ENCODE measurements at places on chromosomes 4 and X.
A peak's percentile ranks its signal among the peaks of the same experiment; 100 is the strongest.

- H3K4me1 ChIP-seq, result peaks cover 6% of the 10 kb centered on the region
- H3K27ac ChIP-seq, result no peak overlapping the region
- no peaks in the 10 kb centered on the region for H3K36me3 ChIP-seq
- no peak for DNase-seq
- H3K4me3 ChIP-seq, result no peak overlapping the region
Observed at GRCh38 chr4:150510176-150510865, 71.6 kb upstream of the MAB21L2 start.

- H3K4me3 ChIP-seq, result no peak overlapping the region
- H3K27ac ChIP-seq, result no peak overlapping the region
- H3K36me3 ChIP-seq, result no peaks in the 10 kb centered on the region
- no peak for DNase-seq
- no peaks in the 10 kb centered on the region for H3K4me1 ChIP-seq
- no peaks in the 10 kb centered on the region for H3K27me3 ChIP-seq
Observed at GRCh38 chr4:38381788-38382187, 282.2 kb upstream of the KLF3 start.

DNA sequence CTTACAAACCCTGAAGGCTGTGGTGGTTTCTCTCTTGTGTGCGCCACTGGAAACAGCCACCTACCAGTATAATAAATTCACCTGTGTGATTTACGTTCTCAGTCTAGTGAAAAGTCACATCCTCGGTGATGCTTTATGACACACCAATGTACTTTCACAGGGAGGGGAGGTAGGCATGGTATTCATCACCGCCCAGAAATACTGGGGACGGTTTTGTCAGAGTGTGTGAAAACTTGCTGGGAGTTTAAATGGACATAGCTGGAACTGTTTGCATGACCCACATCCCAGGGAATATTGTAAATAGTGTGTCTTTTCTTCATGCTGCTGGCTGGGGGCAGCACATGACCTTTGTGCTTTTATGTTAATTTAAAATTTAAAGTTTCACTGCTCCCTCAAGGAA, 421.8 kb downstream of the MAPK10 start:
- DNase-seq, result no peak
- H3K36me3 ChIP-seq, result no peaks in the 10 kb centered on the region
- no peak overlapping the region for H3K27ac ChIP-seq
- H3K4me3 ChIP-seq, result no peak overlapping the region
- H3K27me3 ChIP-seq, result no peaks in the 10 kb centered on the region

- H3K27ac ChIP-seq, result no peak overlapping the region
- peak; percentile 6 for DNase-seq
- peaks cover 14% of the 10 kb centered on the region for H3K4me1 ChIP-seq
- no peaks in the 10 kb centered on the region for H3K27me3 ChIP-seq
- H3K4me3 ChIP-seq, result no peak overlapping the region
Observed at GRCh38 chrX:72470532-72471223, 102.0 kb downstream of the HDAC8 start.

DNA sequence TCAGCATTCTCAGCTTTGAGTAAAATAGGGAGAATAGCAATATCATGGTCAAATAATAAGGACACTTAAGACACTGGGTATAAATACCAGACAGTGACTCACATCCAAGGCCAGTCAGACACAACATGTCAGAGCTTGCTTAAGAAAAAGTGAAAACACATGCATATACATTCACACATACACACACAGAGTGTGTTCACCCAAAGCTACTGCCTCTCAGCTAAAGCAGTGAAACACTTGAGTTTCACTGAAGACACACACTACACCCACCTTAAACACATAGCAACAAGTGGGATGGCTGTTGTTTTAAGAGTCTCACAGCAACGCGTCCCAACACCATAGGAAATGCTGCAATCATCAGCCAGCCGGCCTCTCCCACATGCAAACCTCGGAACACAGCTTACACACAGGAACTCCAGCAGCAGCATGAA, 14.4 kb downstream of the SHROOM4 start:
- no peaks in the 10 kb centered on the region for H3K27me3 ChIP-seq
- H3K27ac ChIP-seq, result no peak overlapping the region
- H3K4me3 ChIP-seq, result no peak overlapping the region
- no peaks in the 10 kb centered on the region for H3K4me1 ChIP-seq

DNA sequence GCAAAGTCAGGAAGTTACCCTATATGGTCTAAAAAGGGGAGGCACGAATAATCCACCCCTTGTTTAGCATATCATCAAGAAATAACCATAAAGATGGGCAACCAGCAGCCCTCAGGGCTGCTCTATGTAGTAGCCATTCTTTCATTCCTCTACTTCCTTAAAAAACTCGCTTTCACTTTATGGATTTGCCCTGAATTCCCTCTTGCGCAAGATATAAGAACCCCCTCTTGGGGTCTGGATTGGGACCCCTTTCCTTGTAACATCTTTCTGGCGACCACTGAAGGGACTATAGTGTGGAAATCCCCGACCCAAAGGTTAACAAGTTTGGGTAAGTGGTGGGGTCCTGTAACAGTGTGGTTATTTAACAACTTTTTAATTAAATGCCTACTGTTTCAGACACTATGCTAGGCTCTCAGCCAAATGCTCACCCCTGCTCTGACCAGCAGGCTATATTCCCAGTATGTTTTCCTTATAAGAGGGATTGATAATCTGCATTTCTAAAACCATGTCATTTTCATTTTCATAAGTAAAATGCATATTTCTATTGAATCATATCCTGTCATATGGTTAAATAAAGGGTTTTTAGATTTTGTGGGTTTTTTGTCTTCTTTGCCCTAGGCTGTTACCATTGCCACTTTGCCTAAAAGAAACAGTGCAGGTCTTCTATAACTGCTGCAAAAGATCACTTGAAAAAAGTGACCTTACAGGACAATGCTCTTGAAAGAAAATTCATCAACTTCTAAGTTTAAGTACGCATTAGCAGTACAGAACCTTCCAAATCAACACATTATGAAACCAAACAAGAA, 41.5 kb downstream of the ANAPC10 start:
- H3K4me1 ChIP-seq, result peaks cover 4% of the 10 kb centered on the region
- H3K27me3 ChIP-seq, result no peaks in the 10 kb centered on the region
- no peaks in the 10 kb centered on the region for H3K36me3 ChIP-seq

DNA sequence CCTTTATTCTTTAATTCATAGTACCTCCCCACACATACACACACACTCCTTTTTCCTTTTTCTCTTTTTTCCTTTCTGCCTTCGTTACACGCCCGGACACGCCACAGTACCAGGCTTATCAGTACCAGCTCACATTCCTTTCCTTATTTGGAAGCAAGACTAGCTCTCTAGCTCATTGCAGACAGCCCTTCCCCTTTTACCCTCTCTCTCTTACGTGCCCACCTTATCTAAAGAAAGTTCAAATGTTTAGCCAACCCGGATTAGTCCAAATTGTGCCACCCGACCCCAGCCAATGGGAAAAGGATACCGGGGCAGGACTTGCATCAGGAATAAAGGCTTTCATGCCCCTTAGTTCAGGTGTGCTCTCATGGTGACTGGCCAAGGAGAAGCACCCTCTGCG, 194.7 kb upstream of the VCX3A start:
- H3K36me3 ChIP-seq, result no peaks in the 10 kb centered on the region
- H3K4me1 ChIP-seq, result peaks cover 24% of the 10 kb centered on the region
- DNase-seq, result no peak
- H3K4me3 ChIP-seq, result no peak overlapping the region

GRCh38 chrX:1599791-1600405, 8.5 kb downstream of the AKAP17A start:
- H3K27me3 ChIP-seq, result no peaks in the 10 kb centered on the region
- no peak for DNase-seq
- H3K4me3 ChIP-seq, result no peak overlapping the region
- H3K4me1 ChIP-seq, result no peaks in the 10 kb centered on the region
- no peak overlapping the region for H3K27ac ChIP-seq

GRCh38 chr4:176226736-176227135, 31.4 kb upstream of the SPATA4 start:
- H3K27me3 ChIP-seq, result no peaks in the 10 kb centered on the region
- DNase-seq, result no peak
- H3K27ac ChIP-seq, result no peak overlapping the region
- no peaks in the 10 kb centered on the region for H3K4me1 ChIP-seq
- no peak overlapping the region for H3K4me3 ChIP-seq

DNA sequence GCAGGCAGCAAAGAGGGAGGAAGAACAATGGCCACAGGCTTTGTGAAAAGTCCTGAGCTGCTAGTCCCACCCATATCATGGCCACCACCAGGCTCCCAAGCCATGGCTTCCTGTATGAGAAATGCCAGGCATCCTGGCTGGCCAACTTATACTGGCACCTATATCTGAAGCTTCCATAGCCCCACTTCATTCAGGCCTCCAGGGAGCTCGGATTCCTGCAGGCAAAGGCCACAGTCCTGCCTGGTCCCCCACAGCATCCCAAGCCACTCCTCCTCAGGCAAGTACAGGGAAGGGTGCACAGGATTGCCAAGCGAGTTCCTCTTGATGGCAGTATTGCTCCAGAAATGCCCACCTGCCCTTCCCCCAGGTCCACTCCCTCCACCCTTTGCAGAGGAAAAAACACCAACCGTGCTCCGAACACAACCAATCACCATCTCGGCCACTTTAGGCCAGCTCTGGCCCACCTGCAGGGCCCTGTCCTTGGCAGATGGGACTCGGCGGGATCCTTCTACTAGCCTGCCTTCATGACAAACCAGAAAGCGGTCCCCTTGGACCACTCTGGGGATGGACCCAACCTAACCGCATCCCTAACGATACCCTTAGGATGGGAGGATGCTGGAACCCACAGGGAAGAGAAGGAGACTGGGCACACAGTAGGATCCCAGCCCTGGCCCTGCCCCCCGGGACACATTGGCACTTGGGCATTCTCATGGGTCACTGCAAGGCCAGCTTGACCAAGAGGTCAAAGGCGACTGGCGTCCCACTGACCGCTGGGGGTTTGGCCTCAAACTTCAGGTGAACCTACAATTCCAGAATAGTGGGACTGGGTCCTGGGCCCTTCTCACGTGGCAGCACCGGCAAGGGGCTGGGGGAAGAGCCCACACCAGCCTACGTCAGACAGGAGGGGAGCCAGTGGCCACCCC, 220.4 kb upstream of the AGTR2 start:
- H3K27me3 ChIP-seq, result no peaks in the 10 kb centered on the region
- peak; percentile 88 for DNase-seq
- H3K27ac ChIP-seq, result no peak overlapping the region
- H3K36me3 ChIP-seq, result no peaks in the 10 kb centered on the region

GRCh38 chr4:173257732-173258717, 76.1 kb downstream of the HMGB2 start:
- DNase-seq, result peak; percentile 79
- peaks cover 49% of the 10 kb centered on the region for H3K4me1 ChIP-seq
- H3K4me3 ChIP-seq, result no peak overlapping the region
- H3K36me3 ChIP-seq, result no peaks in the 10 kb centered on the region

- no peaks in the 10 kb centered on the region for H3K27me3 ChIP-seq
- H3K27ac ChIP-seq, result no peak overlapping the region
Observed at GRCh38 chrX:12581546-12581945, 209.7 kb upstream of the PRPS2 start.

- DNase-seq, result no peak
- H3K36me3 ChIP-seq, result no peaks in the 10 kb centered on the region
- no peak overlapping the region for H3K27ac ChIP-seq
- peaks cover 35% of the 10 kb centered on the region for H3K4me1 ChIP-seq
- no peaks in the 10 kb centered on the region for H3K27me3 ChIP-seq
Observed at GRCh38 chrX:23661671-23662070, 5.6 kb upstream of the PRDX4 start.

- H3K27ac ChIP-seq, result no peak overlapping the region
- DNase-seq, result no peak
- no peak overlapping the region for H3K4me3 ChIP-seq
Observed at GRCh38 chrX:129534816-129535578, 5.1 kb upstream of the OCRL start.

DNA sequence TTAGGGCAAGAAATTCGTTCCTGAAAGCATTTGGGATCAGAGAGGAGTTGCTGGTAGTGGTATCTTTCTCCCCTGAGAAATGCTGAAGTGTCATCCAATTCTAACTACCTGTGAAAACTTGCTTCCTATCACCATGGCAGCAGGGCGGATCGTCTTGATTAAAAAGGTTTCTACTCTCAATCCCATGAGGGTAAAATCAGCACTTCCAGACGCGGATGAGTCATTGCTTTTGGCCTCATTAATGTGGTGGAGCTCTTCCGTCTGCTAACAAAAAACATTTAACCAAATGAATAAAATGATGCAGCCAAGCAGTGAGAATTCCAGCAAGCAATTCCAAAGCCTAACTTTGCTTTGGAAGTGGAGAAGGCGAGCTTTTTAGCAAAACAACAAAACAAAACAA, 325.6 kb downstream of the CAMK2D start:
- H3K4me1 ChIP-seq, result peaks cover 10% of the 10 kb centered on the region
- H3K36me3 ChIP-seq, result no peaks in the 10 kb centered on the region
- DNase-seq, result peak; percentile 61
- H3K27ac ChIP-seq, result no peak overlapping the region
- H3K27me3 ChIP-seq, result no peaks in the 10 kb centered on the region

- H3K36me3 ChIP-seq, result no peaks in the 10 kb centered on the region
- no peak overlapping the region for H3K27ac ChIP-seq
- H3K4me1 ChIP-seq, result no peaks in the 10 kb centered on the region
- no peaks in the 10 kb centered on the region for H3K27me3 ChIP-seq
- H3K4me3 ChIP-seq, result no peak overlapping the region
- no peak for DNase-seq
Observed at GRCh38 chr4:174882317-174882992, 35.7 kb upstream of the ADAM29 start.

DNA sequence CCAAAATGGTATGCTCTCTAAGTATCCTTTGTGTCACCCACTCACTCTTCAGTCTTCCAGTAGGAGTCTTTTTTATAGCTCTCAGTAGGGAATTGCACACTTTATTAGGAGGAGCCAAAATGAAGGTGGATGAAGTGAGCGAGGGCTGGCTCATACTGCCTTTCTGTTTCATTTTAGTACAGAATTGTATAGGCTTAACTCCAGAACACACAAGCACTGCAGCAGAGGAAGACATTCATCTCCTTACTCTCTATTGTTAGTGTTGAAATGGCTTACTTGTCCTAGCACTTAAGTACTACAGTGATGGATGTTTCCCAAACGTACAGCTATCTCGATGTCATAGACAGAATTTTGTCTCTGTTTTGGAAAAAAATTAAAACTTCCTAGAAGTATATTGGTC, 327.3 kb upstream of the ATOH1 start:
- H3K36me3 ChIP-seq, result no peaks in the 10 kb centered on the region
- no peak for DNase-seq
- H3K27me3 ChIP-seq, result no peaks in the 10 kb centered on the region
- H3K4me1 ChIP-seq, result no peaks in the 10 kb centered on the region
- no peak overlapping the region for H3K4me3 ChIP-seq

DNA sequence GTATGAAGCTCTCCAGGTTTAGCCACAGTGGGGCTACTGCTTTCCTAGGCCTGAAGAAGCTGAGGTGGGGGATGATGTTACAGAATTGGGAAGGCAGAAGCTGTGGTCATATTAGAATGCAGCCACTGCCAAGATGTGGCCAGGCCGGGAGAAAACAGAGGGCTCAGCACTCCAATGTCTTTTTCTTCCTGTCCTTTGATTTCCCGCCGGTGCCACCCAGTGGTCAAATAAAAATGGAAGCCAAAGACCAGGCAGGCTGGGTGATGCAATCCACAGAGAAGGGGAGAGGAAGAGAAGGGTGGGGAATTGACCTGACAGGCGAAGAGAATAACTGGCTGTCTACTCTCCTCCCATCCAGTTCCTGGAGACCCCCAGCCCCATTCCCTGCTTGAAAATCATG, 94.9 kb upstream of the SHISA3 start:
- no peak overlapping the region for H3K4me3 ChIP-seq
- H3K27ac ChIP-seq, result no peak overlapping the region
- no peaks in the 10 kb centered on the region for H3K4me1 ChIP-seq
- H3K27me3 ChIP-seq, result no peaks in the 10 kb centered on the region
- peak; percentile 59 for DNase-seq

Measured in Karpas-422 (cell line).